ENCODE measurements at places on chromosomes 7 and 10. TPM values are rescaled to one million over a fixed set of nuclear protein-coding genes. Genes with fewer than 3 reads are reported as not detected.

Gene PCGF5
- total RNA-seq, result 57.0 TPM

DNA sequence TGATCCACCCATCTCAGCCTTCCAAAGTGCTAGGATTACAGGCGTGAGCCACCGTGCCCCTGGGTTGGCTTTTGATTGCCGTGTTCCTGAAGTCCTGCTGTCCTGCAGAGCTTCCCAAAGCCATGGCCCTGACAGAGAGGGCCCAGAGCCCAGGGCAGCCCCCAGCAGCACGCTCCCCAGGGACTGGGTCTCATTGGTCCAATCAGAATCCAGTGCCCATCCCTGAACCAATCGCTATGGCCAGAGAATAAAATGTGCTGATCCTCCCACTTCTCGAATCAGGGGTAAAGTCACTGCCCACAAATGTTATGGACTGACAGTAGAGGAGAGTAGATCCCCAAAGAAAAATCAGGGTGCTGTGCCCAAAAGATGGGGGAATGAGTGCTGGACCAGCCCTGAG lies 5.0 kb upstream of the C10orf105 start:
- peaks cover 75% of the 10 kb centered on the region for H3K4me1 ChIP-seq
- no peak overlapping the region for H3K4me3 ChIP-seq
- no peaks in the 10 kb centered on the region for H3K36me3 ChIP-seq
- no peak for DNase-seq
- H3K27ac ChIP-seq, result no peak overlapping the region
- H3K27me3 ChIP-seq, result no peaks in the 10 kb centered on the region

DNA sequence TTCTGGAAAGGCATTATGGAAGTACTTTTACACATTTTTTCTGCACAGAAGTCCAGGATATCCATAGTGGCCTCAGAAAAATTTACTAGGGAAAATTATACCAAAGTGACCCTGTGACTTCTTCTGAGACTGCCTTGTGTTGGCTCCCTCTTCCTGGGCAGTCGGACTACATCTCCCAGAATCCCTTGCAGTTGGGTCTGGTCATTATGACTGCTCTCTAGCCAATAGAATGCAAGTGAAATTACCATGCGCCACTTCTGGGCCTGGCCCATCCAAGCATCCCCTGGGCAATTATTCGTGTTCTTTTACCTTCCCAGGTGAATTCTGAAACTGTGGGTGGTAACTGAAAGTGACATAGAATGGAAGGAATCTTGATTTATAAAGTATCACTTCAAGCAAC lies 430.9 kb downstream of the ACTR3B start:
- no peak for DNase-seq
- no peaks in the 10 kb centered on the region for H3K36me3 ChIP-seq
- no peaks in the 10 kb centered on the region for H3K27me3 ChIP-seq
- H3K4me1 ChIP-seq, result no peaks in the 10 kb centered on the region
- H3K27ac ChIP-seq, result no peak overlapping the region

DNA sequence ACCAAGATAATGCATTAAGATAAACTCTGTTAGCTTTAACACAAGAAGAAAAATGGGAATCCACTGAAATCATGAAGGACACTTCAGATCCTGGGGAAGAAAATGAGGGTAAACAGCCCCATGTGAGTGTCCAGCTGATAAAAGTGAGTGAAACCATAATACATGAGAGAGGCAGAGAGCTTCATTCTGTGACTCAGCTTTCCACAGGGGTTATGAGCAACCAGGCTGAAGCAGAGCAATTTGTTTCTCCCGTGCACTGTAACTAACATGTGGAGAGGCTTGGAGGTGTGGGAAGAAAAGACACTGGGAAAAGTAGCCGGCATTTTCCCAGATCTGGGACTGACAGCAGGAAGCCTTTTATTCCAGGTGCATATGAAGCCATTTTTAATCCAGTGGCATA lies 971.7 kb downstream of the ANKRD7 start:
- H3K27ac ChIP-seq, result no peak overlapping the region
- H3K4me1 ChIP-seq, result no peaks in the 10 kb centered on the region
- H3K27me3 ChIP-seq, result no peaks in the 10 kb centered on the region
- no peak overlapping the region for H3K4me3 ChIP-seq
- DNase-seq, result no peak
